ENCODE measurements at places on chromosomes 4 and X.

GRCh38 chr4:10186228-10187214 is 69.9 kb upstream of the WDR1 start:
- DNase-seq, result no peak

DNA sequence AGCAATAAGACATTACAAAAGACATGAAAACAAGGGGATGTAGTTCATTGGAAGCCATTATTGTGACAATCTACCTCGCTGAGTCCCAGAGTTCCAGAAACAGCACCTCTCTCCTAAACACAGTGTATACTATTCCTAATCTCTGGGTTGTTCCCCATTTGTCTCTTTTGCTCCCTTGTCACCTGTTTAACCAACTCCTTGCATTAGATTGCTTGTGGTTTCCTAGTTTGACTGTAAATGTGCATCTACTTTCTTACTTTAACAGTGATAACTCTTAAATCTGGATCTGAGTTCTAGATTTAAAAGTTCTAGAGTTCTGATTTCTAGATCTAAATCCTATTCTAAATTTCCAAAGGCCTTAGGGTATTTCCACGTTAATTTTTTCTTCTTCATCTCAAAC is 71.6 kb upstream of the TET2 start:
- no peak for DNase-seq

GRCh38 chr4:121693886-121694285 is 2.9 kb downstream of the ANXA5 start:
- DNase-seq, result no peak

- no peak for DNase-seq
Observed at GRCh38 chr4:616911-617643, 8.3 kb upstream of the PDE6B start.

DNA sequence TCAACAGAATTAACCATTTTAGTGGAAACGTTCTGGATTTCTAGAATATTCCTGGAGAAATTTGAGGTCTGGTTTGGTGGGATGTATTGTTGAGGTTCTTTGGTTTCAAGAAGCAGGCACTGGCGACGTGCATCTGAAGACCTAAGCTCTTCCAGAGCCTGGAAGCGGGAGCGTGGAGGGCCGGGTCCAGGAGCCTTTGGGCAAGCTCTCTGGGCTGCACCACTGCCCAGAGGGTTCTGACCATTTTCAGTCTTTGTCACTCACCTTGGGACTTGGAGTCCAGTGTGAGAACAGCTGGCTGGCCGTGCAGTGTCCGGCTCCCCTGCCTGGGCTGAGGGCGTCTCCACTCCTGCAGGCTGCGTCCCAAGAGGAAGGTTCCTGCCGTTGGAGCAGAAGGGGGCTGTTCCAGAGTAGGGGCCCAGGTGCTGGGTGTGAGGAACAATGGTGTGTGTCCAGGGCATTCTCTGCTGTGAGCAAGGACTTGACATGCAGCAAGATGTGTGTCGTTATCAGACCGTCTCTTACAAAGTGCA is 24.0 kb downstream of the PIGG start:
- no peak for DNase-seq

- DNase-seq, result no peak
Observed at GRCh38 chrX:140050906-140051305, 85.6 kb upstream of the CXorf66 start.

DNA sequence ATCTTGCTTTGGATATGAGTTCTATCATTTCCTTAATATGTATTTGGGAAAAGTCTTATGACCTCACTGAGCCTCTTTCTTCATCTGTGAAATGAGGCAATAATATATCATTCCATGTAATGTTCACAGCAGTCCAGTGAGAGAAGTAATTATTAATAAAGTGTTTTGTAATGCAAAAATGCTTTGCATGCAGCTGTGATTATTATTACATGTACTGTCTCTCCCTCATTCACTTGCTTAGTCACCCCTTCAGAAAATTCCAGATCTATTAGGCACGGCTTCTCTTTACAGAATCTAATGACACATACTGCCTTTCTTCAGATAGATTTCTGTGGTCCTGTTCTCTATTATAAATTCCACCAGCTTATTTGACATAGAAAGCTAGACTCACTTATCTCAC is 53.5 kb upstream of the FGF13 start:
- DNase-seq, result no peak

DNA sequence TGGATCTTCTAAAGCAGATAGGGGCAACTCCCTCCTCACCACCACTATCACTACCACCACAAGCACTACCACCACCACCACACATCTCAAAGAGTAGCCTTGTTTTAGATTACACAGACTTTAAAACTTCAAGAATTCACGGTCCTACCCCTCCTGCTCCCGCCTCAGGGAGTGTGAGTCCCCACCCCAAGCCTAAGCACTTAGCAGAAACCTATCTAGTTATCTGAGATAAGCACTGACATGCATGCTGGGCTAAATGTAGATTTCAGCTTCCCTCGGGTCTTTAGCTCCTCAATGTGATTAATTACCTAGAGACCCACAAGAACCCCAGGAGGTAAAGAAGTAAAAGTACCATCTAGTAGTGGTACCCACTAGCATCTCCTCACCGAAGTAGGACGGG is 775 bp downstream of the AMOT start:
- no peak for DNase-seq

GRCh38 chr4:156958276-156959074 is 13.1 kb downstream of the PDGFC start:
- no peak for DNase-seq

GRCh38 chrX:49000636-49001035 is 1.4 kb downstream of the GRIPAP1 start:
- no peak for DNase-seq

GRCh38 chr4:82136161-82136801 is 237.5 kb downstream of the HNRNPD start:
- no peak for DNase-seq

GRCh38 chr4:165877286-165877685 is 4.2 kb downstream of the TLL1 start:
- no peak for DNase-seq
